ENCODE measurements at places on chromosomes 12 and 14.

DNA sequence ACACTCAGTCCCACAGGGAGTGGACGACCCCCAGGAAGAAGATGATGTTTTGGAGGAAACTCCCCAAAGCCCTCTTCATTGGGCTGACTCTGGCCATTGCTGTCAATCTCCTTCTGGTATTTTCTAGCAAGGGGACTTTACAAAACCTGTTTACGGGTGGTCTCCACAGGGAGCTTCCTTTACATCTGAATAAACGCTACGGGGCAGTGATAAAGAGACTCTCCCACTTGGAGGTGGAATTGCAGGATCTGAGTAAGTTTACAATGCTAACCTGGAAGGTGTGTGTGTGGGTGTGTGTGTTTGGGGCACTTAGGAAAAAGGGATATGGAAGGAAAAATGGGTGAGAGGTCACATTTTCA is 416 bp downstream of the GALNT8 start:
- peaks cover 94% of the 10 kb centered on the region for H3K27me3 ChIP-seq
- H3K4me3 ChIP-seq = no peak overlapping the region
- H3K36me3 ChIP-seq = no peaks in the 10 kb centered on the region

DNA sequence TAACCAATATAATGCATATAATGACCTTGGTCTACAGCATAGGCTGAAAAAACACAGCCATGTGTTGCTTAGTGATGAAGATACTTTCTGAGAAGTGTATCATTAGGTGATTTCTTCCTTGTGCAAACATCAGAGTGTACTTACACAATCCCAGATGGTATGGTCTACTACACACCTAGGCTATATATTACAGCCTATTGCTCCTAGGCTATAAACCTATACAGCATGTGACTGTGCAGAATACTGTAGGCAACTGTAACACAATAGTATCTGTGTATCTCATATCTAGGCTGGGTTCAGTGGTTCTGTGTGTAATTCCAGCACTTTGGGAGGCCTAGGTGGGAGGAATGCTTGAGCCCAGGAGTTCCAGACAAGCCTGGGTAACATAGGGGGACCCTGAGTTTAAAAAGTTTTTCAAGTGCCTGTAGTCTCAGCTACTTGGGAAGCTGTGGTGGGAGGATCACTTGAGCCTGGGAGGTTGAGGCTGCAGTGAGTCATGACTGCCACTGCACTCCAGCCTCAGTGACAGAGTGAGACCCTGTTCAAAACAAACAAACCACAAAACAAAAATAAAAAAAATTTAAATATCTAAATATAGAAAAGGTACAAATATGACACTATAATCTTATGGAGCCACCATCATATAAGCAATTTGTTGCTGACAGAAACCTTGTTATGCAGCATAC is 66.6 kb downstream of the GRIP1 start:
- H3K36me3 ChIP-seq = no peaks in the 10 kb centered on the region
- no peaks in the 10 kb centered on the region for H3K4me1 ChIP-seq
- H3K27me3 ChIP-seq = no peaks in the 10 kb centered on the region

- no peak overlapping the region for H3K4me3 ChIP-seq
- H3K27ac ChIP-seq = no peak overlapping the region
- H3K27me3 ChIP-seq = no peaks in the 10 kb centered on the region
- no peaks in the 10 kb centered on the region for H3K4me1 ChIP-seq
- H3K36me3 ChIP-seq = no peaks in the 10 kb centered on the region
Measured at GRCh38 chr14:101226603-101227425, 323.3 kb upstream of the RTL1 start.

DNA sequence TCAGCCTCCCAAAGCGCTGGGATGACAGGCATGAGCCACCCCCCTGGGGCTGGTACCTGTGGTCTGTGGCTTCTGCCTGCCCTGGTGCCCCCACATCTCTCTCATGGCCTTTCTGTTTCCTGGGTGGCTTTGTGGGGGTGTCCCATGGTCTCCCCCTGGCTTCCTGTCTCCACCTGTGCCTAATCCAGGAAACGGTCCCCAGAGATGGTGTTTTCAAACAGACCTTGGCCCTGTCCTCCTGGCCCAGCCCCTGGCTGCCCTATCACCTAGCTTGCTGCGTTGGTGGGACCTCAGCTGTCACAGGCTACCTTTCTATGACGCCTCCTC is 18.1 kb downstream of the MEG3 start:
- H3K27me3 ChIP-seq = peaks cover 78% of the 10 kb centered on the region
- H3K36me3 ChIP-seq = no peaks in the 10 kb centered on the region
- H3K4me1 ChIP-seq = no peaks in the 10 kb centered on the region
- no peak overlapping the region for H3K4me3 ChIP-seq
- no peak overlapping the region for H3K27ac ChIP-seq

DNA sequence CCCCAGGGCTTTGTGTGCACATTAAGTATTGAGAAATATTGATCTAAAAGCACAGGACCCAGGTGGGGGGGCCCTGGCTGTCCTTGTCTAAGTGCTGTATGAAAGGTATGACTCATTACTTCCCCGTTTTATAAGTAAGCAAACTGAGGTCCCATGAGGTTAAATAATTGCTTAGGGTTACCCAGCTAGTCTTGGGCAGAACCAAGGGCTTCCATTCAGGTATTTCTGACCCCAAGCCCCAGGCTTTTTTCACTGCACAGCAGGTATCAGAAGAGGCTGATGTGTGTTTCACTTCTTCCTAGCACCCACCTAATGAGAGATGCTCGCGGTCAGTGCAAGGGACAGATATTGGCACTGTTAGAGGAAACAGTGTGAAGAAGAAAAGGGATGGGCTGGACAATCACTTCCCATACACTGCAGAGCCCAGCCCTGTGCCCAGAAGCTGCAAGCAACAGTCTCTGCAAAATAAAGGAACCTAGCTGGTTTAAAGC is 4.7 kb upstream of the TC2N start:
- no peak overlapping the region for H3K4me3 ChIP-seq
- no peak for DNase-seq
- H3K36me3 ChIP-seq = no peaks in the 10 kb centered on the region
- H3K27ac ChIP-seq = peak overlapping the region; percentile 29
